AG09319 (cell line): ENCODE measurements at places on chromosomes 2 and 18.

DNA sequence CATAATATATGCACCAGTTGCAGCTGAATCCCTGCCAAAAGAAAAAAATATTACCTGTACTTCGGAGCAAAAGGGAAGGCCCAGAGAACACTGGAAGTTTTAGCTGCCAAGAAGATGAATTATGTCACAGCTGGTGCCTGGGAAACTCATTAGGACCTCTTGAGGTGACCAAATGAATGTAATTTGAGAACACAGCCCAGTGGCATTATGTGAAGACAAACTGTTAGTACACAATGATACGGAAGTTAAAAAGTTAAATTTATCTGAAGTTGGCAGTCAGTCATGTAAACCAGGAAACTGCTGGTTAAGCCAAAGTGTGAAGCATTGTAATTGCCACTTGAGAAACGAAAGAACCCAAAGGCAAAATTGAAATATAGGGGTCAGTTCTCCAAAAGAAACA, 80.7 kb downstream of the EML4 start:
- no peak for DNase-seq

- DNase-seq: no peak
Observed at GRCh38 chr2:16013359-16013911, 73.1 kb downstream of the MYCN start.

DNA sequence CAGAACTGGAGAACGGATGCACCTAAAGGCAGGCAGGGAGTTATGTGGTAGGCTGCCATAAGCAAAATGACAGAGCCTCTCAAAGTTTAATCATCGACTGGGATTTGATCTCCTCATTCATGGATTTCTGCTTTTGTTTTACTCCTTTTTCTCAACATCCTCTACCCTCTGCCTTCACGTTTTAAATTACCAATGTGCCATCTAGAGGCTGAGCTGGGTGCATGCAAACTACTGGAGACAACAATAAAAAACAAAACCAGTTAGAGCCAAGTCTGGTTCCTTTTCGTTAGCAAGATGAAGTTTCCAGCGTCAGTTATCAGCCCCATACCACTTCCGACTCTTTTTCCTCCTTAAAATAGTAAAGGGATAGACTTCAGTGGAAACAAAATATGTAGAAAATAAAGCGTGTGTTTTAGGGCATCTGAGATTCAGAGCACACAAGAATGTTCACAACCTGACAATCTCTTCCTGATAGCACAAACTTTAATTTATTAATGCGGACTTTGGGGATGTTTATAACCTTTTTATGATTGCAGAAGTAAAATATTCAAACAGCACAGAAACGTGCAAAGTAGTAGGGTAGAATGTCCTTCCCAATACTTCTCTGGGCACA, 117.0 kb downstream of the LAMA1 start:
- DNase-seq: peak; percentile 4

- no peak for DNase-seq
Observed at GRCh38 chr2:241237949-241238371, 49.5 kb downstream of the ANO7 start.

- DNase-seq: no peak
Observed at GRCh38 chr2:218282173-218282991, 9.9 kb downstream of the TMBIM1 start.

GRCh38 chr2:56117764-56118163, 66.0 kb upstream of the CCDC85A start:
- no peak for DNase-seq

- DNase-seq: no peak
Observed at GRCh38 chr18:13680612-13681011, 45.7 kb downstream of the FAM210A start.

DNA sequence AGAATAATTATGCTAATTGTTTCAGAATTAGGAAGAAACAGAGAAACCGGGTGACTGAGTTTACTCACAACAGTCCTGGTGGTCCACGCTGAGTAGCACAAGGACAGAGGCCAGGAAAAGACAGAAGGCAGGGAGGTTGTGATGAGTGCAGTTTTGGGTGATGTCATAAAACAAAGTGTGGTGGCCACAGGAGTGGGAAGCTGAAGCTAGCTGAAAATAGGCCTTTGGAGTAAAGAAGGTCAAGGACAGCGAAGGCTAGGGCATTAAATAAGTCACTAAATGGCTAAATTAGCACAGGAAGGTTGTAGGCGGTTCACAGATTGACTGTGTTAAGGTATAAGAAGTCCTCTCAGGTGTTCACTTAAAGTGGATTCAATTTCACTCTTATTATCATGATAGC, 120.9 kb upstream of the TTN start:
- DNase-seq: no peak

DNA sequence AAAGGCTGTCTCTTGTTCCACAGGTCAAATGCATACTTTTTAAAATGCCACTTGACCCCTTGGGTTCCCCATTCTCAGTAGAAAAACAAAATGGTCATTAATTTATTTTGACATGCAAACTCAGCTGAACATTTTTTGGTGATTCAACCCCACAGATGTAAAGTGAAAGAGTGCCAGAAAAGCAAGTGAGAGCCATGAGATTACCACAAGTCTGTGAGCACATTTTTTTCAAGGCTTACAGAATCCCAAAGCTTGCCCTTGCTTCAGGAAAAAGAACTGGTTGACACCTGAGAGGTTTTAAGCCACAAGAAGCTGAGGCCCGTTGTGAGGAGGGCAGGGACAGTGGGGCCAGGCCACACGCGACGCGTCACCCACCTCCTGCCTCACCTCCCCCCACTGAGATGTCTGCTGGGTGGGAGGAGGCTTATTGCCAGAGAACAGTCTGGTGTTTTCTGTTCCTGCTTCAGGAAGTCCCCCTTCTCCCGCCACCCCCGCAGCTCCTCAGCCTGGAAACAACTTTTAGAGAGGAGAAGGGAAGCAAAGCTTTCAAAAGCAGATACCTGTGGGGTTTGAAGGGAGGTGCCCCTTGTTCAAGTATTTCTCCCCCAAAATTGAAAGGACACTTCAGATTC, 70.4 kb upstream of the CYP1B1 start:
- DNase-seq: peak; percentile 89

DNA sequence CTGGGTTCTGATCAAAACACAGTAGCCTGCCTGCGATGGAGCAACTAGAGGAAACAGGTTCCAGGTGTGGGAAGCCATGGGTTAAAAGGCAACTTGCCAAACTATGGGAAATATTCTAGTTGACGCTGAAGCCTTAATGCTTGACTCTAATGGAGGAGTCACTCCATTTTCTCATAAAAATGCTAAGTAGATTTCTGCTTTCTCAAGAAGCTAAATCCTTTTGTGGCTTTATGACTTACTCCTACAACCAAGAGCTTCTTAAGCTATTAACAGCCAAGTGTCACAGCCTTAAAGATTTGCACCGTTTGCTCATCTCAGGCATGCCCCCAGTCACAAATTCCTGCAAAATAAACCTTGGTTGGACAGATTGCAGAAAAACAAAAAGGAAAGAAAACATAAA, 25.2 kb downstream of the ANKRD44 start:
- DNase-seq: no peak

GRCh38 chr2:214169736-214170135, 241.1 kb upstream of the VWC2L start:
- no peak for DNase-seq

- DNase-seq: no peak
Observed at GRCh38 chr2:200091126-200091525, 135.7 kb downstream of the MAIP1 start.

GRCh38 chr2:1186421-1186820, 226.8 kb upstream of the TPO start:
- no peak for DNase-seq

GRCh38 chr18:40470723-40471122, 1484.3 kb upstream of the PIK3C3 start:
- DNase-seq: no peak

DNA sequence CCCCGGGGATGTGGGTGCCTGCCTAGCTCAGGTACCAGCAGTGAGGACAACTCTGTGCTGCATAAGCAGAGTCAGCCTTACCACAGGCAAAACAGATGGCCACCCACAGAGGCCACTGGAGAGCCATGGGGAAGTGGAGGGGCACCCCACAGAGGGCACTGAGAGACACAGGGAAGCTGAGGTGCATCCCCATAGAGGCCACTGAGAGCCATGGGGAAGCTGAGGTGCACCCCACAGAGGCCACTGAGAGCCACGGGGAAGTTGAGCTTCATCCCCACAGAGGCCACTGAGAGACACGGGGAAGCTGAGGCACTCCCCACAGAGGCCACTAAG, 134.1 kb upstream of the EPAS1 start:
- DNase-seq: no peak

- no peak for DNase-seq
Observed at GRCh38 chr2:46246790-46247189, 50.4 kb upstream of the EPAS1 start.

- no peak for DNase-seq
Observed at GRCh38 chr18:5462227-5462626, 81.6 kb downstream of the EPB41L3 start.

- no peak for DNase-seq
Observed at GRCh38 chr2:117737846-117738245, 76.6 kb upstream of the DDX18 start.

- DNase-seq: no peak
Observed at GRCh38 chr18:38350141-38350540, 784.5 kb upstream of the CELF4 start.

- no peak for DNase-seq
Observed at GRCh38 chr2:224555823-224556366, 29.3 kb downstream of the CUL3 start.

DNA sequence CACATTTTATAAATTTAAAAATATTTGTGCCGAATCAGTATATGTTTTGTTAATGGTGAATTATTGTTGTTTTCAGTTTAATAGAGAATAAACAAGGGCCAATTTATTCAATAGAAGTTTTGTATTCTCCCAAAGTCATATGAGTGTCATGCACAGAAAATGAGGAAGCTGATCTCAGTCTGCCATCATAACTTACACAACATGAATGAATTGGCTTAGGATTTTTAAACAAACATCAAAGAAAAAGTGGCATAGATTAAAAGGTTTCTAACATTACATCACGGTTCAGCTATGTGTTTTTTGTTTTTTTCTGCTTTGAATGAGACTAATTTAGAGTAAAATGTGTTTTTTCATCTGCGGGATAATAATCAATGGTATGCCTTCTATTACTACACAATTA, 123.4 kb upstream of the CTNNA2 start:
- no peak for DNase-seq

DNA sequence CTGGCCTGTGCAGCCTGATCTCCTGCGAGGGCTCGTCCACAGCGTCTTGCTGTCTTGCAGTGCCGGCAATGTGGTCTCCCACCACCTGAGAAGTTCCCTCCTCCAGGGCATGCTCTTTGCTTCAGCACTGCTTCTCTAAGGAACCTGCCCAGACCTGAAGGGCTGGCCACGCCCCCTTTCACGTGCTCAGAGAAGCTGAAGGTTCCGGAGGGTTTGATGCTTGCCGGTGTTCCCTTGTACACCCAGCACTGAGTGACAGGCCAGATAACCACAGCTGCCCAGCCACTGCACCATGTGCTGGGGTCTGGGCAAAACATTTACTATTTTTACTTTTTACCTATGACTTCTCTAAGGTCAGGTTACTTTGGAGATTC, 1.7 kb upstream of the POLR2D start:
- DNase-seq: no peak

- no peak for DNase-seq
Observed at GRCh38 chr2:237859082-237859433, 365 bp upstream of the RAMP1 start.

GRCh38 chr2:158004126-158004764, 97.4 kb upstream of the UPP2 start:
- no peak for DNase-seq

DNA sequence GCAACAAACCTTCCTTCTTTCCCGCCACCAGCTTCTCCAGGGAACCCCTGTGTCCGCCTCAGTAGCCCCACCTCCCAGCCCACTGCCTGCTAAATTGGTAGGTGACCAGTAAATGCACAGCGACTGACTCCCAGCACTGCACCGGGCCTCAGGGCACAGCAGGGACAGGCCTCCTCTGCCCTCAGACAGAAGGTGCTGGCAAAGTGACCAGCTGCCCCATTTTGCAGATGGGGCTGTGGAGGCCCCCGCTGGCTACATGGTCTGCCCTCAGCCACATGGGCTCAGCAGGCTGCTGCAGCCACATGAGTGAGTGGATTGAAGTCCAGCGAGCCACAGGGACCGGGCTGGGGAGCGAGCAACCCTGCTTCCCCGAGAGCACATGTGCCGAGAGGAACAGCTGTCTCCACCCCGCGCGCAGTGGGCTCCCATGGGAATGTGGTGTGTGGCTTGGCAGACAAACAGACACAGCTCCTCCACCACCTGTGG, 7.8 kb upstream of the NPPC start:
- no peak for DNase-seq

DNA sequence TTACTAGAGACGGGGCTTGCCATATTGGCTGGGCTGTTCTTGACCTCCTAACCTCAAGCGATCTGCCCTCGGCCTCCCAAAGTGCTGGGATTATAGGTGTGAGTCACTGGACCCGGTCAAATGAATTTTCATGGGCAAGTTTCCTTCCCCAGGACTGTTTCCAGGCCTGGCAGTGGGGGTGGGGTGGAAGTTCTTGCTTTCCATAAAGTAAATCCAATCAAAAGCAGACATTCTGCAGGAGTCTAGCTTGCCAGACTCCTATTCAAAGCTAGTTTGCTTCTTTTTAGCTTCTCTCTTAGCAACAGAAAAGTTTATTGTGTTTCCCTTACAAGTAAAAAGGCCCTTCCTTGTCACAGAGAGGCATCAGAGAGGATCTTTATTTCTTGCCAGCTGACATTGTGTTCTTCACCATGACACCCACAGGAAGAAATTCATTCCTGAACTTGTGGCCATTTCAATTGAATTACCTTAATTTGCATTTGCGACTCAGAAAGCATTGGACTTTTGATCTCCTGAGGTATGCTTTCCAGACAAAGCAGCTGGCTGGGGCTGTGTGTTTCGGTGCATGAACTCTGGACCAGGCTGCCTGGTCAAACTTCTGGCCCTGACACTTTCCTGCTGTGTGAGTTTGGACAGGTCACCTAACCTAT, 37.9 kb downstream of the LYPD1 start:
- DNase-seq: peak; percentile 30

GRCh38 chr2:84964406-84965191, 6.4 kb upstream of the KCMF1 start:
- DNase-seq: no peak

DNA sequence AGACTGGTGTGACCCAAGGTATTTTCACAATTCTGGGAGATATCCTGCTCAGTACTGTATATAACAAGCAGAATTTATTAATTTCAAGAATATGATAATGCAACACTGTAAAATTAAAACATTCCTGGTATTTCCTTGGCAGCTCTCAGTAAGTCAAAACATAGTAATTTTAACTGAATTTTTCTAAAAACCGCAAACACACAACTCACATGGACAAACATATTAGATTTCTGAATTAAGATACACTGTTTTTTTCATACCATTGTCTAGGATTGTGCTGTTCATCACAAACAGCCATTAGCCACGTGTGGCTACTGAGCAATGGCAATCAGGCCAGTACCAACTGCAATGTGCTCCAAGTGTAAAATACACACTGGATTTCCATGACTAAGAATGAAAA, 29.6 kb downstream of the LPIN2 start:
- DNase-seq: no peak
